ENCODE measurements at places on chromosomes 7 and 10.

DNA sequence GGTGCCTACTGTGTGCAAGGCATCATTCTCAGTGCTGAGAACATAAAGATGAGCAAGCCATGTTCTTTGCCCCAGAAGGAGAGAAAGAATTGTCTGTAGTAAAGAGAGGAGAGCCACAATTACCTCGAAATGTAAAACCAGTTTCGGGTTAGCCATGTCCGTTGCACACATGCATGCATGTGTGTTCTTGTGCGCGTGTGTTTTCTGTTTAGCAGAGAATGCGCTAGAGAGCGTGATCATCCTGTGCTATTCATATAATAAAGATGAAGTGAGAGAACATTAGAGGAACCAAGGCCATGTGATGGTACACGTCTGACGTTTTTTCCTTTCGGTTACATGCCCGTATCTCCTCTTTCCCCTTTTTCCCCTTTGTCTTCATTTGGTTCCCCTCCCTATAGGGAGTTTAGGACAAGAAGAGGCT, 158.2 kb downstream of the CELF2 start:
- no peak for DNase-seq

DNA sequence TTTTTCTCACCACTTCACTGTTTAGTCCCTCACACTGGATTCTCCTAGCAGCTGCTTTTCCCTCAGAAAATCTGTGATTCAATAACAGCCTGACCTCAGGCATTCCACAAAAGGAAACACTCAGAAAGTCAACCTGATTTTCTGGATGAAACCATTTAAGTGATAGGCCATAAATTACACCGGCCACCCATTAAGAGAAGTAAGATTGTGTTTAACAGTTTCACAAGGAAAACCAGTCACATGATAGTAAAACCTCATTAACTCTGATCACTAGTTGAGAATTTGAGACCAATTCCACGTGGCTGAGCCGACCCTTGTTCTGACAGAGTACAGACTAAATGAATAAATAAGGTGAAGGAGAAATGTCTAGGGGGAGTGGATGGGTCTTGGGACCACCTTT, 7.7 kb downstream of the GRM8 start:
- no peak for DNase-seq

DNA sequence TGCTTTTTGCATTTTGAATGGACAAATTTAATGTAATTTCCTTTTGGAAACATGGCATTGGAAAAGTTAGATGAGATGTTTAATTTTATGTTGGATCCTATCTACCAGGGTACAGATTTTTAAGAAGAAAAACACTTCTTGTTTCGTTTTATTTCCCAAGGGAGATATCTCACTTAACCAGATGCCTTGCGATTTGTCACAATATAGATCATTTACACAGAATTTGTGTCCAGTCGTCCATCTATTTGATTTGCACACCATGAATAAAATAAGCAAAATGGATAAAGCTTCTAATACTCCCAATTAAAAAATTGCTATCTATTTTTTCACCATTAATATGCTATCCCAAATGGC, 25.7 kb downstream of the HDAC9 start:
- no peak for DNase-seq

GRCh38 chr10:43648095-43648397, 635 bp downstream of the ZNF32 start:
- DNase-seq, result no peak

- no peak for DNase-seq
These were observed 3.1 kb downstream of the HERPUD2 start for GRCh38 chr7:35691827-35692307.

DNA sequence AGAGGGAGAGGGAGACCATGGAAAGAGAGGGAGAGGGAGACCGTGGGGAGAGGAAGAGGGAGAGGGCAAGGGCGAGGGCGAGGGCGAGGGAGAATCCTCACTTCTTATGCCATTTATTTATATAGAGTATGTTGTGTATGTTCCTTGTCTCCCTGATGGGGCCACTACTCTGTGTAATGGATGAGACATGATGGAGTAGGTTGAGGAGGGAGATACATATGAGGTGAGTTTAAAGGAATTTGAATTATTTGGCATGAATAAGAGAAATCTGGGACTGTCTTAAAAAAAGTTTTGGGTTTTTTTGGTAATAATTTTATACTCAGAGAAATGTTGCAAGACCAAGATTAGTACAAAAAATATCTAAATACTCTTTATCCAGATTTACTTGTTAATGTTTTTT, 20.1 kb downstream of the CCSER2 start:
- no peak for DNase-seq

DNA sequence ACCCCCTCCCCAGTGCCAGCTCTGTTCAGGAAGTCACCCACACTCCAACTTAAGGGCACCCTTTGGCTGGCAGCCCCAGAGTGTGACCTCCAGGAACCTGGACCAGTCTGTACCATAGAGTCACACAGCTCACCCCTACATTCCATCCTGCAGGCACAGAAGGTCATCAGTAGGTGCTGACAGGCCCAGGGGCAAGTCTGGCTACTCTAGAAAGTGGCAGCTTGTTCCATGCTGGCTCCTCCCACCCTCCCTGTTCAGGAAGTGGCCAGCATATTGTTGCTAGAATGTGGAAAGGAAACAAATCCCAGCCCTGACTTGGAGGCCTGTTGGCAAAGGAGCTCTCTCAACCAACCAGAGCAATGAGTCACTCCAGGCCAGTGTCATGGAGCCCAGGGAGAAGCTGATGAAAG, 3.2 kb upstream of the NCOA4 start:
- no peak for DNase-seq

DNA sequence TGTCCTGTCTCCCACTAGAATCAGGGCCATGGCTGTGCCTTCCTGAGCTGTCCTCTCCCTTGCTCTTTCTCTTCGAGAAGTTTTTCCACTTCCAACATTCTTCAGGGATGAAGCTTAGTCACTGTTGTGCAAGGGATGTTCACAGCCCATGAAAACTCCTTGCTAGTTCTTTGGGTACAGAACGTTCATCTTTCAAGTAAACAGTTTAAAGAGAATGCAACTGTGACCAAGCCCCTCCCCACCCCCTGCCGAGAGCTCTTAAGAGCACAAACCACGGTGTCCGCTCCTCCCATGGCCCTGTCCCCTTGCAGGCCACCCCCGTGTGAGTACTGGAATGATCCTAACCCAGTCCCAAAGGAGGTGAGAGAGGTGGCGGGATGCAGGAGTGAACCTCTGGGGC, 161.1 kb upstream of the RHEB start:
- no peak for DNase-seq

DNA sequence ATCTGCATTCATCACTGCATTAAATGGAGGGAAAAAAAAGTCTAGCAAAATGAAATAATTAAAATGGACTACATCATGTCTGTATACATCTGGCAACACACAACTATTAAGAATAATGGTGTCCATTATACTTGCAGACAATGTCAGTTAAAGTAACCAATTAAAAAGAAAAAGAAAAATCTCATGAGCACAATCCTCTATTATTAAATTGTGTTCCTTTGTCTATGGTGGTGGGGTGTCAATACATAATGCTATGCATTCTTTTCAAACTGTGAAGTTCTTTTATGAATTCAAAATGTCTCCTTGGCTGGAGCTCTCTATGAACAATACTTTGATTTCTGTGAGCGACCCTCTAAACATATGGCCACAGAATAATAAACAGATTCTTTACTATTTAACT, 63.5 kb downstream of the NRP1 start:
- DNase-seq, result no peak

DNA sequence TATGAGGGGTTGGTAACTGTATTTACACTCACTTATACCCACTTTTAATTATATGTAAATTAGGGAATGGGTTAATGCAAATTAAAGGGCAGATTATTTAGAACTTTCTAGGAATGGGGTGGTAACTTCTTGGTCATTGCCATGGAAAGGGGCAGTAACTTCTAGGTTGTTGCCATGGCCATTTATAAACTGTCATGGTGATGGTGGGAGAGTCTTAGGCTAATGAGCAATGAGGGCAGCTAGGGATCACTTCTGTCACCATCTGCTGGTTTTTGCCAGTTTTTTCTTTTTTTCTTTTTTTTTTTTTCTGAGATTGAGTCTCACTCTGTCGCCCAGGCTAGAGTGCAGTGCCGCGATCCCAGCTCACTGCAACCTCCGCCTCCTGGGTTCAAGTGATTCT, 33.1 kb downstream of the NAPEPLD start:
- DNase-seq, result no peak

GRCh38 chr10:103916254-103916653, 1.7 kb downstream of the STN1 start:
- DNase-seq, result no peak

GRCh38 chr10:43778571-43778970, 129.9 kb upstream of the ZNF32 start:
- no peak for DNase-seq

GRCh38 chr7:5557920-5558401, 134.3 kb upstream of the TNRC18 start:
- DNase-seq, result no peak

DNA sequence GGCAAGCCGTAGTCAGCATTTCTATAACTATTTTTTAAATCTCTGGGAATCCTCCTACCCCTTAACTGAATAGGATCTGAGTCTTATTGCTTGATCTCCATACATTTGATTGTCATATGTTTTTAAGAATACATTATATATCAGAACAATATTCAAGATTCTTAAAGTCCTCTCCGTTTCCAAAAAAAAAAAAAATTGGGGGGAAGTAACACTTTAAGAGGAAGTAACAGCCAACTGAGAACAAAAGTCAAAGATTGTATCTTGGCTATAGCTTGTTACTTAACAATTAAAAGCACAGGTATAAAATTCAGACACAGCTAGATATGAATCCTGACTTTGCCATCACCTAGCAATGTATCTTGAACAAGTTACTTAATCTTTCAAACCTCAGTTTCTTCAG, 169.9 kb upstream of the ADO start:
- DNase-seq, result no peak

DNA sequence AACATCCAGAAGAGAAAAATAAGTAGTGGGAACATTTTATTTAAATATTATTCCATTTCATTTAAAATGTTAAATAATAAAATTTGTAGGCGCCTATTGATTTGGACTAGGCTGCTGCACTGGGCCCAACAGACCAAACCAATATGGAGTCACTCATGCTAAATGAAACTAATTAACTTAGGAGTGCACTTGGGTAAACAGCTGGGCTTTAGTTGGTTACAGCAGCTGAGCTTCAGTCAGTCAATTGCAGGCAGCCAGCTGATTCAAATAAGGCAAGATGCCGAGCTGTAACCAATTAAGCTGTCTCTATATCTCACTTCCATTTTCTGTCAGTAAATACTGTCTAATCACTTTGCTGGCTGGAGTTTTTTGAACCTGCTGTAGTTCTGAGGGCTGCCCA, 102.1 kb upstream of the WDR11 start:
- DNase-seq, result no peak
